ENCODE measurements at places on chromosomes 7 and 10. TPM values are rescaled to one million over a fixed set of nuclear protein-coding genes. Genes with fewer than 3 reads are reported as not detected.

The SPDYE2B gene
- not detected for total RNA-seq

The CALML5 gene
- total RNA-seq, result not detected

The CALHM3 gene
- total RNA-seq, result 0.14 TPM

The TAC1 gene
- not detected for total RNA-seq

The EPHA1 gene
- 21.0 TPM for total RNA-seq

The ELOVL3 gene
- total RNA-seq, result 0.42 TPM

The CALCR gene
- not detected for total RNA-seq

The CCDC71L gene
- total RNA-seq, result 16.6 TPM

The PTN gene
- total RNA-seq, result 0.50 TPM

The BLVRA gene
- 5.1 TPM for total RNA-seq

The GIMAP5 gene
- 20.6 TPM for total RNA-seq

The SORBS1 gene
- 71.3 TPM for total RNA-seq

The CCDC172 gene
- total RNA-seq, result not detected

The WDR37 gene
- 12.1 TPM for total RNA-seq
